Left kidney (tissue), 8 donors: ENCODE measurements at places on chromosomes 12 and 14.

DNA sequence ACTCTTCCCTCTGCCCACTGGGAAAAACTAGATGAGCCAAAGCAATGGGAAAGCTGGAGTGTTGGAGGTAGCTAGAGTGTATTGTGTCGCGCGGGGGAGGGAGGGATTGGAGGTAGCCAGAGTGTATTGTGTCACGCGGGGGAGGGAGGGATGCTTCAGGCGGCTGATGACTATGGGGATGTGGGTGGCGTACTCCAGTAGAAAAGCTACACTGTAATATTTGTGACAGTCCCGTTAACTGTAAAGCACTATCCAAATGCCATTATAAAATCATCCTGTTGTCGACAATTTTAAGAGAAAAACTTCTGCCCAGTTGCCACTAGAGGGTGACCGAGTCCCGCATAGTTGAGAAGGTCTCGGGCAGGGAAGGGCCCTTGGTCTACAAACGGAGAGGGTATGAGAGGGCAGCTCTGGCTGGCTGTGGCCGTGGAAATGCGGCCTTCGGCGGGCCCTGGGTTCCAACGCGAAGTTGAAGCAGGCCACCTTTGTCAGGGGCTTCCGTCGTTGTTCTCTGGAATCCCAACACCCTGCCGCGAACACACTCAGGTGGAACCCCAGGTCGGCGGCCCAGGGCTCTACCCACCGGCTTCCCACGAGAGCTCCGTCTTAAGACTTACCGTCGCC, 15.1 kb upstream of the PLEK2 start:
- peak; percentile 78 for DNase-seq

DNA sequence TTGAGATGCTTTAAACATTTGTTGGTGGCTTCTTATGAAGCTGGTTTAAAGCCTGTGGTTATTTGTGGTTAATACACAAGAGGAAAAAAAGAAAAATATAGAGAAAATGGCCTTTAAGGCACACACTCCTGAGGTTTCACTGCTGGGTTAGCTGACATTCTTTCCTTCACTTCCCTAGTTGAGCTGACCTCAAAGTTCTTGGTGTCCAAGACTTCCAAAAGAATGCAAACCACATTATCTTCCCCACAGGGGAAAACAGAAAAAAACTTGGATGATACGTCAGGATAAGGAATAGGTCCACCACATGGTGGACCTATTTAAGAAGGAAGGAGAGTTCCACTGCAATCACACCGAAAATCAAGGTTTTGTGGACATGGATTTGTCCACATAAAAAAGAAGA, 94.3 kb downstream of the SLC25A21 start:
- DNase-seq, result no peak

DNA sequence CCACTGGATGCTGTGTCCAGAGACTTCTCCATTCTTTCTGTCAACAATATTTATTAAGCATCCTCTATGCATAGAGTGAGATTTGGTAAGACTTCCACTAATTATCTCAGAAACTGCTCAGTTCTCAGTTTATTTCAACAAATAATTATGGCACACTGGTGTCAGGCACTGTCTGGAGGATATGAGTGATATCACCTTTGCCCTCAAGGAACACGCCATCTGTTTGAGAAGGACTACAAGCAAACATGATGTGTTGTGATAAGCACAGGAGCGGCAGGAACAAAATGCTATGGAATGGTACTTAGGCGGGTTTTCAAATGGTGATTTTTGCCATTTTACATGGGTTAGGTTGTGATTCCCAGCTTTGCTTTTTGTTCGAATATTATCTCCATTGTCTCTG, 229.2 kb downstream of the DPF3 start:
- no peak for DNase-seq

GRCh38 chr12:113137861-113138783, 2.6 kb upstream of the RASAL1 start:
- no peak for DNase-seq

DNA sequence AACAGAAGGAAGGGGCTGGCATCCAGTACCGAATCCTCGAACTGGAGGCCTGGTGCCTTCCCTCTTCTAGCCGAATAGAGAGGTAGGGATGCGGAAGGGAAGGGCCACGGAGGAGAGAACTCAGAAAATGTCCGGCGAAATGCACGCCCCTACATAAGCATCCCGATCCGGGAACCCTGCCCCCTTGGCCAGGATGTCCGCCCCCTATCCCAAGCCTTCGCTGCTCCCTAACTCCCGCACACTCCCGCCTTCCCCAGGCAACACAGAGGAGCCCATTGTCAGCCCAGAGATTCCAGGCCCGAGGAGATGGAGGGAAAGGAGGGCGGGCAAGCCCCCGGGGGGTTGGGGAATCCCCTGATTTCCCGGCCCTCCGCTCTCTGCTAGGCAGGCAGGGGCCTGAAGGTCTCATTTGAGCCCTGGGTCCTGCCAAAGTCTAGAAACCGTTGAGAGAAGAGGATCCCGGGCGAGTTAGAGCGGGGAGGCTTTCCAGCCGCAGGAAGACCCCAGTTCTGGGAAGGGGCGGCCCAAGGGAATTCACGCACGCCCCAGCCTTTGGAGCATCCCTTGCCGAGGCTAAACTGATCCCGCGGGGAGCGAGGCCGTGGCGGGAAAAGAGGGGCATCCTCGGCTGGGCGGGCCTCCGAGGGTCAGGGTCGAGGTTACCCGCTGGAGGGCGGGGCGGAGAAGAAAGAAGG, 569 bp upstream of the ARHGEF40 start:
- peak; percentile 44 for DNase-seq

- no peak for DNase-seq
These were observed 23.8 kb downstream of the SPTB start for GRCh38 chr14:64855721-64856528.

GRCh38 chr14:101226603-101227425, 323.3 kb upstream of the RTL1 start:
- no peak for DNase-seq

DNA sequence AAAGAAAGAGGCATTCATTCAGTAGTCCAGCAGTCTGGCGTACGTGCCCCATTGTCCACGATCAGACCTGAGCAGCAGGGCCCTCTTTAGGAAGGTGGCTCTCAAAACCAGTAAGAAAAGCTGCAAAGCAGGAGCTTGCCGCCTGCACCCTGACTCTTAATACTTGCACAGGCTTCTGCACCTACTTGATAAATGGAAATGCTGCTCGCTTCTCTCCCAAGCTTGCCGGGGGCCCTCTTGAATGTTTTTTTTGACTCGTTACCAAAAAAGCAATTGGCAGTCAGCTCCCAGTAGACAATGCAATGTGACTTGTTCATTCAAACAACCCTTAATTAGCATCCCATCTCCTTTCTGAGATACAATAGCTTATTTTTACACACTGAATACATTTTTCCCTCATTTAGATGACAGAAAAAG, 27.2 kb upstream of the PTPRB start:
- DNase-seq, result no peak

DNA sequence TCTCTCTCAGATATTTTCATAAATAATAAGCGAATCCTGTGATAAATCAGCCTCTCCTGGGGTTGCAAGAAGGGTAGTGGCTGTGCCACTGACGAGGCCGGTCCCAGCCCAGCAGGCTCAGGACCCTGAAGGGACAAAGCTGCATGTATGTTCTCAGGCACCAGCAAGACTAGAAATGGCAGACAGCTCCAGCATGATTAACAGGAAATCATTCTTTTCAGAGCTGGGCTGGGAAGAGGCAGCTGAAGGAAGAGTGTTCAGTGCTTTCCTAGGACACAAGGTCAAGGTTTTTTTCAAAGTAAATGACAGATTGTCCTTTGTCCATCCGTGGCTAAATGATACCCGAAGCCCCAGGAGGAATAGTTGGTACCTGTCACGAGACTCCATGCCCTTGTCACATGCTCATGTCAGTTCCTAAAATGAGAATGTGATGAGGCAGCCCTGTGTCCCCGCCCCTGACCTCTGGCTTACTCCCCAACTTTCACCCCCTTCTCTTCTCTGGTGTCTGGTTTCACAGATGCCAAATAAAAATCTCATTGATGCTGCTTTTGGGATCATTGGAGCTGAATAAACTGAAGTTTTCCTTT, 65.1 kb downstream of the PPP1R36 start:
- DNase-seq, result no peak

- DNase-seq, result no peak
These were observed 129.0 kb downstream of the RBM19 start for GRCh38 chr12:113837084-113837483.

DNA sequence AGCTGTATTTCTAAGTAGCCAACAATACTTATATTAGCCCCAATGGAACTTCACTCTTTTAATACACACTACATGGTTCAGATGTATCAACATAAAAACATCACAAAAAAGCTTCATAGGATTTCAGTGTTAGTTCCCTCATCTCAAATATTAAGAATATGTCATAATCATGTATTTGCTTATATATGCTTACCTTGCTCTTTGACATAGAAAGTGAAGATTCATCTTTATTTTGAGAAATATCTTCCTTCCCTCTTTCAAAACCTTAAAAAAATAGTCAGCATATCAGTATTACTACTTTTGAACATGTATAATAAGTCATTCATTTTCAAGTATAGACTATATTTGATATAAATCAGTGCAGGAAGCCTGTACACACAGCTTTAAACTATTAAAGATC, 62.2 kb upstream of the BBS10 start:
- no peak for DNase-seq

- no peak for DNase-seq
These were observed 342.3 kb downstream of the ZFP36L1 start for GRCh38 chr14:68450391-68451120.

GRCh38 chr12:68367903-68368302, 35.7 kb upstream of the MDM1 start:
- no peak for DNase-seq

- no peak for DNase-seq
These were observed 20.1 kb downstream of the ZNF84 start for GRCh38 chr12:133057446-133057845.

GRCh38 chr12:12887471-12887870, 3.9 kb upstream of the GPRC5A start:
- no peak for DNase-seq

DNA sequence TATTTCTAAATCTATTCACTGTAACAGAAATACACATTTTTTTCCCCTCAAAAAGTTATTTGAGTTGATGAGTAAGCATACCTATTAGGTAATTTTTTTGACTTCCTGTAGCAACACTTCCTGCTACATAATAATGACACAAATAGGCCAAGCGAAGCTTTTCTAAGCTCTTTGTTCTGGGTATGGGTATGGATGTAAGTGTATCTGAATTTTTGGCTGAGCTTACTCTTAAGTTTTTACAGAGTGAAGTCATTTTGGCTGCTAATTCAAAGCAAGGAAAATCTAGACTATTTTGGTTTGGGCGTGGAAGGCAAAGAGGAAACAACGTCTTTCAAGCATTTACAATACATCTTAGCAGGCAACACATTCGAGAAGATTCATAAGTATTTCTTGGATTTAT, 1206.0 kb upstream of the FLRT2 start:
- no peak for DNase-seq

DNA sequence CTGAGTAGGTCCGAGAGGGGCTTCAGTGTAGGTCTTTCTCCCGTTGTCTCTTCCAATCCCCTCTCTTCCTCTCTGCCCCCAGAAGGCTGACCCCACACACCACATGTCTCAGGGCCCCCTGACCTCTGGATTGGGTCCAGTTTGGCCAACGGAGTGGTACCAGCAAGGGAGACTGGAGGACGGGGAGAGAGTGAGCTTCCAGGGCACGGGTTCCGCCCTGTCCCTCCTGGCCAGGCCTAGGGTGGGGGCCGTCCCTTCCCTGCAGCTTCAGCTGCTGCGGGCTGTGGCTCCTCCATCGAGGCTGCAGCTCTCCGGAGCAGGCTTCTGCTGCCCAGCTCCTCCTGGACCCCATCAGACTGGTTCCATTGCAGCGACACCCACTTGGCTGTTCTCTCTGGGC, 17.4 kb downstream of the FZD10 start:
- DNase-seq, result no peak

- no peak for DNase-seq
These were observed 2.0 kb upstream of the KRT75 start for GRCh38 chr12:52436000-52436827.

DNA sequence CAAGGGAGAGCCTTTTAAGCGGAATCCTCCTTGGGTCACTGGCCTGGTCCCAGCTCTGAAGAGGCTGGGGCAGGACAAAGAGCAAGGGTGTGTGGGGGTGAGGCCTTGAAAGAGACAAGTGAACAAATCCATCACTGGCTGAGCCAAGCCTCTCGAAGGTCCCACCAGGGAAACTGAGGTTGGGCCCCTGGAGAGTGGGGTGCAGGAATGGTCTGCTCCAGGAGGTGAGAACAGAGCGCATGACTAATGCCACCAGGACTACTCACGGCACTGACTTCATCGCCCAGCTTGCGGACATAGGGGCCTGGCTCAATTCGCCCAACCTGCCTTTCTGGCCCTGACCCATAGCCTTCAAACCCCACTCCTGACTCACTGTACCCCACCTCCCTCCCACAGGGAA, 19.2 kb upstream of the DEGS2 start:
- DNase-seq, result no peak

DNA sequence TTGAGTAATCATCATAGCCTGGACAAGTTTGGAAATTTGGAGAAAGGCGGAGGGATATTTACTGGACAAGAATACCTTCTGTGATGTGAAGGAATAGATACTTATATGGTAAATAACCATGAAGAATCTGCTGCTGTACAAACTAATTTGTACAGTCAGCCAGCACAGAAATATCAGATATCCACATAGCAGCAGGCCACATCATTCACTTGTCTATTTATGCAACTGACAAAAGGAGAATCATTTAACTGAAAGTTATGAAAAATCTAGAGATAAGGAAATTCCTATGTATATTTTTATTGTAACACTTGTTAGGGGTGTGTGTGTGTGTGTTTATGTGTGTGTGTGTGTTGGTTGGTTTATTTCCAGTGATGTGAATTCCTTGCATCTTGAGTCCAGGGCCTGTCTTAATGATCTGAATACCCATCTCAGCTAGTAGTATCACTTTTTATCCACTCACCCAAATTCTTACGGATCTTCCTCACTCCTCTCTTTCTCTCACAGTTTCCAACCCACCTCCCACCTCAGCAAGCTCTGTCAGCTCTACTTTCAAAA, 10.5 kb upstream of the LRIG3 start:
- no peak for DNase-seq

GRCh38 chr14:92430686-92431085, 82.9 kb upstream of the RIN3 start:
- no peak for DNase-seq
